ENCODE measurements at places on chromosomes 13 and 19. TPM values are rescaled to one million over a fixed set of nuclear protein-coding genes. Genes with fewer than 3 reads are reported as not detected.

DNA sequence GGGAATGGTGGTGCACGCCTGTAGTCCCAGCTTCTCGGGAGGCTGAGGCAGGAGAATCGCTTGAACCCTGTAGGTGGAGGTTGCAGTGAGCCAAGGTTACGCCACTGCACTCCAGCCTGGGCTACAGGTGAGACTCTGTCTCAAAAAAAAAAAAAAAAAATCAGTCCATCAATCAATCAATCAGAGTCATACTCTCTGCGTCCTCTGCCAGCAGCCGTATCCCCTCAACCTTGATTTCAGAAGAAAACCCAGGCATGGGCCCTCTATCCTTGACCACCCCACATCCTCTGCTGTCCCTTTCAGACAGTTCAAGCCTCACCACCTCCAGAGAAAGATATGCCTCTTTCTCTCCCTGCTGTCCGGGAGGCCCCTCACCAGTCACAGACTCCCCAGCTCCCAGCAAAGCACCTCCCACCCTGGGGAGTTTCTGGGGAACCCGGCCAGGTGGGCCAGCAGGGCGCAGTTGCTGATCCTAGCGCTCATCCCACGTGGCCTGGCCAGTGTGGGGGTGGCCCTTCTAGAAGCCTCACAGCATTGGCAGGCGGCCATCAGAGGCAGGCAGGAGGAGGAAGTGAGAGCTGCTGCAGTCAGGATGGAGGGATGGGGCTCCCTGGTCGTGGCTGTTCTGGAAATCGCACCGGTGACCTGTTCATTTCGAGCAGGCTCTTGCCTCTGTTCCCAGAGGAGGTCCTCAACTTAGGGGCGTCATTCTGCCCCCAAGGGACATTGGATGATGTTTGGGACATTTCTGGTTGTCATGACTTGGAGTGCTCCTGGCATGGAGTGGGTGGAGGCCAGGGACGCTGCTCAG is 10.2 kb upstream of the JSRP1 start:
- no peak for DNase-seq

- DNase-seq = no peak
These were observed 31.7 kb upstream of the USP29 start for GRCh38 chr19:57088133-57088532.

Gene STRN4
- total RNA-seq = 34.5 TPM

DNA sequence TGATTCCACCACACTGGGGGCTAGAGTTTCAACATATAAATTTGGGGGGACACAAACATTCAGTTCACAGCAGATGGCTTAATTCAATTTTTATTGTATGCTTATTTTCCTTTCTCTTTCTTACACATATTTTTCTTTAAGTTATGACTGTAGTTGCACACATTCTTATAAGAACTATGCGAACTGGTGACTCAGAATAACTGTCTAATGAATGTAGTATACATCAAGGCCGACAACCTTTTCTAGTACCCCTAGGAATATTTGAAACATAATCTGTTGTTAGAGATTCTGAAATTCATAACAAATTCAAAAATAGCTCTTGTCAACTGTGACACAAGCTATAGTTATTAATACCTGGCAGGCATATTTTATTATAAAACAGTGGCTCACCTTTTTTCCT is 695.6 kb downstream of the PCDH9 start:
- DNase-seq = no peak

DNA sequence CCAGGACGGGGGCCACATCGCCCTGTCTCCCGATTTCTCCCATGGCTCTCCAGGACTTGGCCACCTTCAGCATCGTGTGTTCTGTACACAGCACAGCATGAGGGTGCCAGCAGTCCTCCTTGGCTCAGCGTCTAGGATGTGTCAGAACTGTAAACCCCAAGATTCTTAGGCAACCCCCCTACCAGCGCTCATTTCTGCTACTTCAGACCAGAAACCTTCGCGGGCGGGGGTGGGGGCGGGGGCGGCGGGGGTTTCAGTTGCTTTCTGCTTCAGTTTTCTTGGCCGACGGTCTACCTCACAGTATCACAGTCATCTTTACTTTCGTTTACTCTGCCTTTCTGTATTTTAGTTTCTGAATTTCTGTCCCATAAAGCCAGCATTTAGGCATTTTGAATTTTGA is 82.4 kb downstream of the GGACT start:
- no peak for DNase-seq

DNA sequence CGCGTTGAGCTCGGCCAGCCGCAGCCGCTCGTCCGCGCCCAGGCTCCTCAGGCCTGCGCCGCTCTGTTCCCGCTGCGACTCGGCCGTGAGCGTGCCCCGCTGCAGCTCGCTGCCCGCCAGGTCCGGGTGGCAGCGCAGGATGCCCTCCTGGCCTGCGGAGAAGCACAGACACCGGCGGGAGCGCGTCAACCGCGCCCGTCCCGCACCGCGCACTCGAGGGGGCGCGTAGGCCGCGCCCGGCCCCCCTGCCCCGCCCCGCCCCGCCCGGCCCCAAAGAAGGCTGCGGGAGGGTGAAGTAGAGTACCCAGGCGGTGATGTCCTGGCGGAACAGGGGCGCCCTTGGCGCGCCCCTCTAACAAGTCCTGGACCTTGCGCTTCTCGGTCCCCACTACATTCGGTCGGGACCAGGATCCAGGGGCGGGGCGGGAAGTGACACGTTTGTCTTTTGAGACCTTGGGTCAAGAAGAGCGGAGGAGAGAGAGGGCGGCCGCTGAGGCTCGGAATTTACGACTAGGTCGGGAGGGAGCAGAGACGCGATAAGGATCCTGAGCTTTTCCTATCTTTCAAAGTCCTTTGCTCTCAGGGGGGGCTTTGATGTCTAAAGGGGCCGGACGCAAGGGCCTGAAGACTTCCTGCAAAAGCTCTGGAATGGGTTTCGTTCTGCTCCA is 9.3 kb upstream of the CDX2 start:
- no peak for DNase-seq

DNA sequence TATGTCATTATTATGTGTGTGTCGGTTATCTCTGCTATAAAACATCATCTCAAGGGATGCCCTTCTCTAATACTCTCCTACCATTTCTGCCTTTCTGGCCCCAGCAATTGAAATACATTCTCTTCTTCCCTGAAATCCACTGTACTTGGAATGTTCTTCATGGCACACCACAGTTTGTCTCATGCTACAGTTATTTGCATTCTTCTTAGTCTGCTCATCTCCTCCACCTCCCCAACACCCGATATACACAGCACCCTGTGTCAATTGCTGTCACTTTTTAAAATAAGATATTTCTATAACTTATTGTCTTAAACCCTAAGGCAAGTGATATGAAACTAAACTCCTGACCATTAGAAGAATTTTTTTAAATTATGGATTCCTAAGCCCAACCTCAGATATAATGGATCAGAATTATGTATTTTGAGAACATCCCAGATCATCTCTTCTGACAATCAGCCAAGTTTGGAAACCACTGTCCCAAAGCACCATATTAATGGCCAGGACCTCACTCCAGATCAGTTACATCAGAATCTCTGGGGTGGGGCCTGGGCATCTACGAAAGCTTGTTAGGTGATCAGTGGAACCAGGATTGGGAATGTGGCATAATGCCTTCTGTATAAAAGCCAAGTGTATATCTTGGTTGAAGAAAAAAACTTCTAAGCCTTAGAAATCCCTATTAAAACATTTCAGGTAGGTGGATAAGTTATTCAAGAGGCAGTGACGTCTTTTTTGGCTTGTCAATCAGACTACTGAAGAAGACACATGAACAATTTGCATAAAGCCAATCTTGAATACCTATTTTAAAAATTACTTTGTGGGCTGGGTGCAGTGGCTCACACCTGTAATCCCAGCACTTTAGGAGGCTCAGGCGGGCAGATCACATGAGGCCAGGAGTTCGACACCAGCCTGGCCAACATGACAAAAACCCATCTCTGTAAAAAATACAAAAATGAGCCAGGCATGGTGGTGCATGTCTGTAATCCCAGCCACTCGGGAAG is 30.0 kb upstream of the KBTBD7 start:
- no peak for DNase-seq

DNA sequence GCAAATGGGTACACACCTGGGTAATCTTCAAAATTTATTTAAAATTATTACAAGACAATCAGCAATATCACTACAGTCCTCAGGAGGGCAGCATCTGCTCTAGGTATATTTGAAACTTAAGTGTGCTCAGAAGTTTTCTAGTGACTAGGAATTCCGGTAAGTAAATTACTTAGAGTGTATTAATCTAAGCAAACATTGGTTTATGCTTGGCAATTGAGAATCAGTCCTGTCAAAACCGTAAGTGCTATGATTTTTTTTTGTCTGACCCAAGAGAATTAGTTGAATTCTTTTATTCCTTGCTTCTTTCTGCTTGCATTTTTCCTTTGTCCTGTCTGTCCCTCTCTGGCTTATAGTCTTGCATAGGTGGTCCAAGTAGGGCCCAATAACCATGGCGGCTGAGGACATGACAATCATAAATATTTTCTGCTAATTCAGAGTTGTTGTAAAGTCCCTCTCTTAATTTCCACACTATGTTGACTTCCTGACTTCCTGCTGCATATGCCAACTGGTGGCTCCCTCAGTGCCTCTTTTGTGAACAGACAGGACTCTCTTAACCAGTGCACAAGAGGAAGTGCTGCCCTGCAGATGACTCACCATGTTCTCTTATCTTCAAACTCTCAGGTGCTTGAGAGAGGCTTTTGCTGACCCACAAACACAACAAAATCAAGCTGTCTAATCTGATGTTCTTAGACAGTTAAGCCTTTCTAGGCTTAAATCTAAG is 82.2 kb downstream of the SLAIN1 start:
- DNase-seq = peak; percentile 72

GRCh38 chr19:31572976-31573298 is 223.7 kb upstream of the TSHZ3 start:
- no peak for DNase-seq

Gene TINCR
- 1.6 TPM for total RNA-seq

DNA sequence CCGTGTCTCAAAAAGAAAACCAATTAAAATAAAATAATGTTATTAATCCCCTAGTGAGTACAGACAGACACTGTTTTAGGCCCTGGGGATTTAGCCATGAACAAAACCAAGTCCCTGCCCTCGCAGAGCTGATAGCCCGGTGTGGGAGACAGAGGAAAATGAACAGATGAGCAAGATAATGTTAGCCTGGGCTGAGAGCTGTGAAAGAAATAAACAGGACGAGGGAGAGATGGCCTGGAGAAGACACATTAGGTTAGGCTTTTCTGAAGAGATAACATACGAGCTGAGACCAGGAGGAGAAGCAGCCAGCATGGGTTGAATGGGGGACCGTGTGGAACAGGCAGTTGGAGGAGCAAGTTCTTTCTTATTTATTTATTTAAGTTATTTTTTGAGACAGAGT is 9.0 kb downstream of the RELB start:
- DNase-seq = no peak

Gene CPB2
- total RNA-seq = not detected

GRCh38 chr13:20425819-20426219 is 99.8 kb downstream of the CRYL1 start:
- no peak for DNase-seq

Gene CKM
- 39.0 TPM for total RNA-seq

GRCh38 chr19:16336571-16336970 is 11.9 kb downstream of the KLF2 start:
- no peak for DNase-seq

Gene NRTN
- total RNA-seq = 2.5 TPM

Gene IFNL2
- total RNA-seq = not detected

Gene C19orf85
- not detected for total RNA-seq

Gene ZNF90
- 13.4 TPM for total RNA-seq

Gene GSX1
- total RNA-seq = not detected

DNA sequence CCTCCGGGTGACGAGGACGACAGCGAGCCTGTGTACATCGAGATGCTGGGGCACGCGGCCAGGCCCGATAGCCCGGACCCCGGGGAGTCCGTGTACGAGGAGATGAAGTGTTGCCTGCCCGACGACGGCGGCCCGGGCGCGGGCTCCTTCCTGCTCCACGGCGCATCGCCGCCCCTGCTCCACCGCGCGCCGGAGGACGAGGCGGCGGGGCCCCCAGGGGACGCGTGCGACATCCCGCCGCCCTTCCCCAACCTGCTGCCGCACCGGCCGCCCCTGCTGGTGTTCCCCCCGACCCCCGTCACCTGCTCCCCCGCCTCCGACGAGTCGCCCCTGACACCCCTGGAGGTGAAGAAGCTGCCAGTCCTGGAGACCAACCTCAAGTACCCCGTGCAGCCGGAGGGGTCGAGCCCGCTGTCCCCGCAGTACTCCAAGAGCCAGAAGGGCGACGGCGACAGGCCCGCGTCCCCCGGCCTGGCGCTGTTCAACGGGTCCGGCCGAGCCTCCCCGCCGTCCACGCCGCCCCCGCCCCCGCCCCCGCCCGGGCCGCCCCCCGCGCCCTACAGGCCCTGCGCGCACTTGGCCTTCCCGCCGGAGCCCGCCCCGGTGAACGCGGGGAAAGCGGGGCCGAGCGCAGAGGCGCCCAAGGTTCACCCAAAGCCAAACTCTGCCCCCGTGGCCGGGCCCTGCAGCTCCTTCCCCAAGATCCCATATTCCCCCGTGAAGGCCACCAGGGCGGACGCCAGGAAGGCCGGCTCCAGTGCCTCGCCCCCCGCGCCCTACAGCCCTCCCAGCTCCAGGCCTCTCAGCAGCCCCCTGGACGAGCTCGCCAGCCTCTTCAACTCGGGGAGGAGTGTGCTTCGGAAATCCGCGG is 511.3 kb downstream of the MYO16 start:
- no peak for DNase-seq

GRCh38 chr13:89610881-89611280 is 1736.6 kb upstream of the MIR17HG start:
- no peak for DNase-seq

Gene GJB2
- total RNA-seq = 2.5 TPM

Gene PCDH8
- total RNA-seq = 1.0 TPM

- DNase-seq = no peak
These were observed 13.2 kb downstream of the PCDH8 start for GRCh38 chr13:52835071-52835839.

DNA sequence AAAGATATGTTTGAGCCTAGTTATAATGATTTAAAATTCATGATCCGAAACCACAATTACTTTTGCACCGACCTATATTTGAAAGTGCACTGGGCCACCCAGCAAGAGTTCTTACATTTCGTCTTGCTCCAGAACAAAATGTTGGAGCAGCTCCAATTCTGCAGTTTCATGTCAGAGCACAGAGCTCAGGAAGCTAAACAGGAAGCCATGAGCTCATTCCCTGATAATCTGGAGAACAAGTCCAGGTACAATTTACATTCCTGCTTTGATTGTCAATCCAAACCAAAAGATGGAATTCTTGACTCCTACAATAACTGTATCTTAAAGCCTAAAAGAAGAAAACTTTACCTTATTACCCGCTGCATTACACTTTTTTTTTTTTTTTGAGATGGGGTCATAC is 131.8 kb downstream of the KCTD12 start:
- DNase-seq = no peak

DNA sequence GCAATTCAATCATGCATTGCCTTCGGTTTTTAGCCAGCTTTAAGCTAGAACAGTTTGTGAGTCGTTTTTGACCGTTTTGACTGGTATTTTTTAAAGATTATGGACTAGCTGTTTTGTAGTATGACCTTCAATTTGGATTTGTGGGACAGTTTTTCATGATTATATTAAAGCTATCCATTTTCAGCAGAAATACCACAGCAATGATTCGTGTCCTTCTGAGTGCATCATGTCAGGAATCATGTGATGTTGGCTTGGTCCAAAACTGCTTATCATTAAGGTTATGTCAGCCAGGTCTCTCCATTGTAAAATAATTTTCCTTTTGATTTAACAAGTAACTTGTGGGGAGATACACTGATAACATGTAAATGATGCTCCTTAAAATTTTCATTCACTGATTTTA is 229.0 kb downstream of the POSTN start:
- DNase-seq = no peak

- DNase-seq = no peak
These were observed 68.5 kb upstream of the KCTD15 start for GRCh38 chr19:33728141-33728540.
